Prostate gland (tissue), 2 donors: ENCODE measurements at places on chromosomes 4 and X.

DNA sequence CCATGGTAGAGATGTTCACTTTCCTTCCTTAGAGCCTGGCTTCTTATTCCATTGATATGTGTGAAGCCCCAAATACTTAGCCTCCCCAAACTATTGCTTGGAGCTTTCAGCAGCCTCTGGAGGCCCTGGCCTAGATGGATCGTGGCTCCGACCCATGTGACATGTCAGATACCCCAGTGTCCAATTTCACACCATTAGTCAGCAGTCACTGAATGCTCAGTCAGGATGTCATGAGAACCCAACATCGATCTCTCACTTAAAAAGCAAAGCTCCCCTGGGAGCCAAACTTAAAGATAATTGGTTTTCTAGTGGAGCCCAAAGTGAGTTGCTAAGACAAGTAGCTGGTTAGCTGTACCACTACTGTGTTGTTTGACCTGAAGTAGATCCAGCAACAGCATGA is 41.6 kb upstream of the IGSF1 start:
- no peak overlapping the region for H3K4me3 ChIP-seq
- no peaks in the 10 kb centered on the region for H3K4me1 ChIP-seq
- H3K36me3 ChIP-seq, result no peaks in the 10 kb centered on the region
- no peaks in the 10 kb centered on the region for H3K27me3 ChIP-seq
- no peak for DNase-seq
- no peak overlapping the region for H3K27ac ChIP-seq

- no peaks in the 10 kb centered on the region for H3K4me1 ChIP-seq
- H3K36me3 ChIP-seq, result no peaks in the 10 kb centered on the region
- DNase-seq, result no peak
- no peak overlapping the region for H3K4me3 ChIP-seq
- no peaks in the 10 kb centered on the region for H3K27me3 ChIP-seq
- H3K27ac ChIP-seq, result no peak overlapping the region
These were observed 37.6 kb downstream of the PGRMC2 start for GRCh38 chr4:128249787-128250668.

- no peaks in the 10 kb centered on the region for H3K36me3 ChIP-seq
- no peak for DNase-seq
- H3K4me1 ChIP-seq, result no peaks in the 10 kb centered on the region
- H3K4me3 ChIP-seq, result no peak overlapping the region
These were observed 143.6 kb downstream of the ZAR1 start for GRCh38 chr4:48633657-48634056.

GRCh38 chr4:3303923-3304710 is 11.3 kb downstream of the RGS12 start:
- H3K36me3 ChIP-seq, result no peaks in the 10 kb centered on the region
- no peaks in the 10 kb centered on the region for H3K4me1 ChIP-seq
- H3K4me3 ChIP-seq, result no peak overlapping the region
- no peak for DNase-seq
- H3K27ac ChIP-seq, result no peak overlapping the region
- no peaks in the 10 kb centered on the region for H3K27me3 ChIP-seq

DNA sequence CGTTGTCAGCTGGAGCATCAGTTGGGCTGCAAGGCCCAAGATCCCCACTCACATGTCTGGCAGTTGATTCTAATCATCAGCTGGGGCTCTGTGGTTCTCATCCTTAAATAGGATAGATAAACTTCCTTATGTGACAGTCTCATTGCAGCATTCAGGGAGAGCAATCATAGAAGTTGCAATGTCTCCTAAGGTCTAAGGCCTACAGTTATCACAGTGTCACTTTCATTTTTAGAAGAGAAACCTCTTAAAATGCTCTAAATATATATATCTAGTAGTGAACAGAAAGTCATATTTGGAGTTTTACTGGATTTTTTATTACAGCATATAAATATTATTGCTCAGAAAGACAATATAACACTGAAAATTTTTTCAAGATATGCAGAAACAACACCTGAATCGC is 226.0 kb upstream of the PPP1R2C start:
- no peak overlapping the region for H3K4me3 ChIP-seq
- H3K4me1 ChIP-seq, result no peaks in the 10 kb centered on the region
- no peak overlapping the region for H3K27ac ChIP-seq
- H3K36me3 ChIP-seq, result no peaks in the 10 kb centered on the region
- no peak for DNase-seq

DNA sequence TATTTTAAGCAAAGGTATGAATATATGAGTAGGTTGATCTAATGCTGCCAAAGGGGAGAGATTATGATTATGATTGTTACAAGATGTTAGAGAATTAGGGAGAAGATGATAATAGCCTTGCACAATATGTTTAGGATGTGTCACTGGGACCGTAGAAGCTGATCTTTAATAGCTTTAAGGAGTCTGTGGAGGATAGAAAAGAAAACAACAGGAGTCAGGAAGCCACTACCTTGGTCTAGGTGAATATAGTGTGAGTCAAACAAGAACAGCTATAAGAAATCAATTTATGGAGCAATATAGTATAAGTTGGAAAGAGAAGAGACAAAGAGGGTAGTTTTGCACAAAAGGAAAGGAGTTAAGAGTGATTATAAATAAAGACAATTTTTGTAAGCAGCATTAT is 232.7 kb downstream of the FSTL5 start:
- H3K27ac ChIP-seq, result no peak overlapping the region
- H3K27me3 ChIP-seq, result no peaks in the 10 kb centered on the region
- H3K4me1 ChIP-seq, result no peaks in the 10 kb centered on the region
